ENCODE measurements at places on chromosomes 1 and 21. TPM values are rescaled to one million over a fixed set of nuclear protein-coding genes. Genes with fewer than 3 reads are reported as not detected.
A peak's percentile ranks its signal among the peaks of the same experiment; 100 is the strongest.

DNA sequence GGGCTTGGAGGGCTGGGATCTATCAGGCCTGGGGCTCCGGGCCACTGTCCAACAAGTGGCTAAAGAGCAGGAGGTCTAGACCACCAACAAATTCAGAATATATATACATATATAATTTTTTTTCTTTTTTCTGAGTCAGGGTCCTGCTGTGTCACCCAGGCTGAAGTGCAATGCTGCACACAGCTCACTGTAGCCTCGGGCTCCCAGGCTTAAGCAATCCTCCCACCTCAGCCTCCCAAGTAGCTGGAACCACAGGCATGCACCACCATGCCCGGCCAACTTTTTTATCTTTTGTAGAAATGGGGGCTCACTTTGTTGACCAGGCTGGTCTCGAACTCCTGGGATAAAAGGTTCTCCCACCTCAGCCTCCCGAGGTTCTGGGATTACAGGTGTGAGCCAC is 6.8 kb upstream of the LAPTM5 start:
- DNase-seq, result no peak

- peak; percentile 37 for DNase-seq
Measured at GRCh38 chr1:54887665-54888071, 673 bp upstream of the DHCR24 start.

GRCh38 chr1:80656641-80657040 is 1144.1 kb upstream of the ADGRL2 start:
- peak; percentile 47 for DNase-seq

DNA sequence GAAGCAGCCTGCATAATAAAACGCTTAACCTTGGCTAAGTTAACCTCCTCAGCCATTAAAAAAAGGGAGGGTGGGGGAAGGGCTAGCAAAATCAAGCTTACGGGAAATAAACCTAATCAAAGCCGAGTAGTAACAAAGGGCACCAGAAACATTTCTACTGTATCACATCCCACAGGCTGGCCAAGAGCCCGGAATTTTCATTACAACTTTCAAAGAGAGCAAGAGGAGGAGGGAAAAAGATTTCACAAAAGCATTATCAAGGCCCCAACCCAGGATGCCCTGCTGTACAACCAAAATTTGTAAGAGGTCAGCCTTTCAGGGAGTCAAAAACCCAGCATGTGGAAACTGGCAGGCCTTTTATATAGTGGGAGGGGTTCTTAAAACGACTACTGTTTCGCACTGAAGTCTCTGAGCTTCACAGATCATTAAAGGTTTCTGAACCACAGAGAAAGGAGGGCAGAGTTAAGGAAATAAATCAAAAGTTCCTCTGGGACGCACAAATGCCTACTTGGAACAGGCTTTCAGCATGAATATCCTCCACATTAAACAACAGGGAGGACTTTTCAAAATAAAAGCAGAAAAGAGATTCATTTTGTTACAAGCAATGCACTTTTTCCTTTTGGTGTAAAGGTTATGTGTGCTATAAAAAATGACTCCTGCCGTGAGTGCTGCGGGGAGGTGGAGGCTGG is 90.4 kb downstream of the SLC45A1 start:
- peak; percentile 38 for DNase-seq

DNA sequence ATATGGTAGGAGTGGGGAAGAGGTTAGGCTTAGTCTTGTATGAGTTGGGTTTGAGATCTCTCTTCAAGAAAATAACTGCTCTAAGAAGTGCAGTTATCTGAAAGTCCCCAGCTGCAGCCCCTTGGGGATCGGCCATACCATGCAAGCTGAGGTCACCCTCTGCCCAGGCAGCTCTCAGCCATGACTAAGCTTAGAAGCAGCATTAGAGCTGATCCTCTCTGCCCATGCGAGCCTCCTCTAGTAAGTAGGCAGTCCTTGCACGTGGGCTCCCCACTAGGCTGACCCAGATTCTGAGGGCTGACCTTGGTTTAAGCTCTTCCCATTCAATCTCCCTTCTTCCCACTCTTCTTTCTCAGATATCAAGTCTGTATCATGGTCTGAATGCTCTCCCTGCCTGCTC is 121.0 kb upstream of the UBE2U start:
- no peak for DNase-seq

DNA sequence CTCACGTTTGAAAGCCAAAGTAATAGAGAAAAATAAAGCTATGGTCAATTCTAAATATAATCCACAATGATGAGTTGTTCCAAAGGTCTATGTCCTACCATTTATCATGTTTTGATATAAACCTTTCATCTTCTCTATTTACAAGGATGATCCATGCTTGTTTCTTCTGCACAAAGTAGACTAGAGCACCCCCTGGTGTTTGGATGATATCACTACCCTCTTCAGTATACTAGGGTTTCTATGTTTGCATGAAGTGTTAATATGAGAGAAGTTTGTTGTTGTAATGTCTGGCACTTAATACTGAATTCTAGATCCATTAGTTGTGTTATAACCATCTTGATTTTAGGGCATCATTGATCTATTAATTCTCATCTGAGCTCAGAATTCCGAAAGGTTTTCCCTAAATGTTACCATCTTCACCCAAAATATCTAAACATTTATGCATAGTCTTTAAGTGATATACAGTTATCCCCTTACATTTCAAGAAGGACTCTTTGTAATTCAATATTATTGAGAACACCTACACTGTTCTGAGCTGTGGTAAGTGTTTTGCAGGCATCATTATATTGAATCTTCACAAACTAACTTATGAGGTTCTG is 21.1 kb downstream of the CLDN8 start:
- DNase-seq, result peak; percentile 67

- DNase-seq, result no peak
Measured at GRCh38 chr1:108889706-108890384, 13.1 kb downstream of the GPSM2 start.

DNA sequence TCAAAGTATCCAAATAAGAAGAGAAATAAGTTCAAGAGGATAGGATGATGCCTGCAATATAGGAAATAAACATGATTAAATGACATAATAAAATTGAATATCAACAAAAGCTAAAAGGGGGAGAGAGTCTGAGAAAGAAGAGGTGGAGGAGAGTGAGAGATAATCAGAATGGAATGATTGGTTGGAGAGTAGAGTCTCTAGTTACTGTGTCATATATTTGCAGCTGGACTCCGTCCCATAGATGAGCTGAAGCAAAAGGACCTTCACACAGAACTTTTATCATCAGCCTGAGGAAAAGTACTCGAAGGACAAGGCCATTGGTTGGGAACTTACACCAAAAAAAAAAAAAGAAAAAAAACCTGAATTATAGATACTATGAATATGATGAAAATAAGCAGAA is 22.8 kb upstream of the S100A2 start:
- no peak for DNase-seq

- no peak for DNase-seq
Measured at GRCh38 chr1:219550201-219550600, 62.7 kb downstream of the ZC3H11B start.

HCRTR1 gene
- 0.68 TPM for polyA plus RNA-seq

- no peak for DNase-seq
Measured at GRCh38 chr1:33341190-33341589, 20.3 kb upstream of the A3GALT2 start.

TDRD10 gene
- not detected for polyA plus RNA-seq

Data from hepatocyte (in vitro differentiated cells).